NCI-H2171 treated with DMSO at 0.1 percent for 48 hours (cell line): ENCODE measurements at places on chromosomes 4 and X.

GRCh38 chr4:2798399-2799223, 5.7 kb downstream of the SH3BP2 start:
- no peak for DNase-seq

DNA sequence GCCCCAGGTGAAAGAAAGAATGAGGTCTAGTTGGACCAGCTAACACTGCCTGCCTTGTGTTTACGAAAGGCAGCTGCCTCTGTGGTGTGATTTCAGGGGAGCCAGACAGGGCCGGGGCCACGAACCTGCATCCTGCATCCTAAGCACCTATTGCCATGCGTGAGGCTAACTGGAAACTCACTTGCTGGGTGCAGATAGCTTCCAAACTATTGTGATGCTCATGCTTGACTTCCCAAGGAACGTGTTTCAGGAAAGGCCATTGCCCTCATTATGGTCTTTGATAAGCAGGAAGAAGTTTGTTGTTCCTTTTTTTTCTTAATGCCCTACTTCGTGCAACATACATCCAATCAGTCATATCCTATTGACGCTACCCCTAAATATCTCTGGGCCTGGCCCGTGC, 2.3 kb upstream of the IRF2 start:
- no peak for DNase-seq

DNA sequence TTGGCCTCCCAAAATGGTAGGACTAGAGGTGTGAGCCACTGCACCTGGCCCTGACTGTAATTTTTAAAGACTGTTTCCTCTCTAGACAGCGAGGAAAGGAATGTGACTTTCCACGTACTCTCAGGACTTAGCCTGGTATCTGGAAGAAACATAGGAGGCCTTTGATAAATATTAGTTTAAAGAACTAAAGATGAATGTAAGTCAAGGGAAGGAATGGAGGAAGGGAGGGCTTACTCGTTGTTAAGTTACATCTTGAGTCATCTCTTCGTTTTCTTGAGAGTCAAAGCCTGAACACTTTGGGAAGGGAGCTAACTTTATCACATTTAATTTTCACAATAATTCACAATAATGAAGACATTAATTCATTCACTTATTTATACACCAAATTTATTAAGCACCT, 7.2 kb upstream of the LNX1 start:
- no peak for DNase-seq

- no peak for DNase-seq
Observed at GRCh38 chr4:154529728-154530519, 20.3 kb downstream of the PLRG1 start.

- peak; percentile 2 for DNase-seq
Observed at GRCh38 chr4:11814758-11815157, 386.1 kb upstream of the HS3ST1 start.

- DNase-seq: no peak
Observed at GRCh38 chr4:121711263-121712000, 14.7 kb upstream of the ANXA5 start.

DNA sequence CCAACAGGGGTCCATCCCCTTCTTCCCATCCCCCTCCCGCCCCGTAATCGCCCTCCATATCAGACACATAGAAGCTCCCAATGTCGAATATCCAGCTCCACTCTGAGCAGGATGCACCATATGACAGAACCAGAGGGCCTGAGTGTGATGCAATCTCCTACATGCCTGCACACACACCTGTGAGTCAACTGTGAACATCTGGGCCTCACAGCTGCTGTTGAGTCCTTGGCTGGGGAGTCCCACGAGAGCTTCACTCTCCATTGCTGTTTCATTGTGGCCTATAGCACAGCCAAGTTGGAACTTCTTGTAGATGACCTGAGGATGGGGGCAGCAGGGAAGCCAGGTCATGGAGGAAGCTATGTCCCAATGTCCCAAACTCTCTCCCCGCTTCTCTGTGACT, 8.2 kb downstream of the SLC38A5 start:
- no peak for DNase-seq

DNA sequence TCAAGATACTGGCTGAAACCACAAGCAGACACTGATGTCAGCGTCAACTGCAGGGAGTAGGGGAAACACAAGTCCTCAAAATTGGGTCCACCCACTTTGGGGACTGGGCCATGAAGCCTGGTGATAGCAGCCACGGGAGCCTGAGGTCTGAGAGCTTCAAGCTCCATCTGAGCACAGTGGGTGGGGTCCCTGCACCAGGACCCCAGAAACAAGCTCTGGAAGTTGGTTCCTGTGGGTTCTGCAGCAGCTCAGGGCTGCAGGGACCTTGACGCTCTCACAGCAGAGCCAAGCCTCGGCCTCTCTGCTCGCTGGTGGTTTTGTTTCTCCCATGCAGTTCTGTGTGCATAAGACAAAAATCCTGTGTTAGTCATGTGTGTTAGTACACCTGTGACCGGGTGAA, 54.5 kb downstream of the CPLX1 start:
- DNase-seq: no peak

DNA sequence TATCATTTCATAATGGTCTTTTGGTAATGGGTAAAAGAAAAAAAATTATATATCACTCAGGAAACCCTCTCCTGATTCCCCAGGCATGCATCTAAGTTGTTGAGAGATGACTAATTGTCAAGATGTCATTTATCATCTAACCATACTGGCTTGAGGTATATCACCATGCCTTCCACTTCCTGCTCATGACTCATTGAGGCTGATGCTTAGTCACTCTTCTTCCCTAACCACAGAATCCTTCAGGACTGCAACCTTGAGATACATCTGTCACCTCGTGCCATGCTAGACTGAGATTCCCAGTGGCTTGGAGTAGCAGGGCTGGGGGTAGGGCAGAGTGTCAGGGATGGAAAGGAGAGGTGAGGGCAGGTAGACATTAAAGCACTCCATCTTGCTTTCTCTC, 782.5 kb upstream of the INTU start:
- DNase-seq: peak; percentile 10

- no peak for DNase-seq
Observed at GRCh38 chr4:77306496-77306895, 149.5 kb downstream of the CCNG2 start.

DNA sequence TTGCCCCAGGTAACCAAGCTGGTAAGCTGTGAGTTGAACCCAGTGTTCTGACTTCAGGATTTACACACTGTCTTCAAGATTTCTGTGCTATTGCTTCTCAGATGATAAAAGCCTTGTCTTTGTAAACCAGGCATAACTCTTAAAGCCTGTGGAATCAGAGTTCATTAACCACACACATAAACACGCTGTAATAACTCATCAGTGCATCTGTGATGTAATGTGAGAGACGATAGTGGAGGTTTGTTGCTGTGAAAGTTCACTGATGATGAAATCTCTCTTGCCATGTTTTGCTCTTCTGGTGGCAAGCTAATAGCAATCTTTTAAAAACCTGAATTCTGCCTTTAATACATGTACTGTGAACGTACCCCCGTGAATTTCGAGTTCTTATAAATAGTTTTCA, 41.5 kb downstream of the CLCN4 start:
- no peak for DNase-seq

DNA sequence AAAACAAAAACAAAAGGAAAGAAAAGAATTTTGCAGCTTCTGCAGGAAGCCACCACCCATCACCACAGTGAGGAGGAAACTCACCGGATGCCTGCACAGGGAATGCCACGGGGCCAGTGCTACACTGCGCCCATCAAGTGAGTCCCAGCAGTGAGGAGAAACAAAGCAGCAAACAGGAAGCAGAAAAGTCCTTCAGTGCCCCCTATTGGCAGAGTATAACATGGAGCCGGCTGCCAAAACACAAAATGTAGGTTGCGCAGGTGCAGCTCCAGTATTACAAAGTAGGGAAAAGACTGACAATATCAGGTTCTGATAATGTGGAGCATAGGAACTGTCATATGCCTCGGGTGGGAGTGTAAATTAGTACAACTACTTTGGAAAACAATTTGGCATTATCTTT, 23.3 kb upstream of the SCML2 start:
- peak; percentile 28 for DNase-seq

DNA sequence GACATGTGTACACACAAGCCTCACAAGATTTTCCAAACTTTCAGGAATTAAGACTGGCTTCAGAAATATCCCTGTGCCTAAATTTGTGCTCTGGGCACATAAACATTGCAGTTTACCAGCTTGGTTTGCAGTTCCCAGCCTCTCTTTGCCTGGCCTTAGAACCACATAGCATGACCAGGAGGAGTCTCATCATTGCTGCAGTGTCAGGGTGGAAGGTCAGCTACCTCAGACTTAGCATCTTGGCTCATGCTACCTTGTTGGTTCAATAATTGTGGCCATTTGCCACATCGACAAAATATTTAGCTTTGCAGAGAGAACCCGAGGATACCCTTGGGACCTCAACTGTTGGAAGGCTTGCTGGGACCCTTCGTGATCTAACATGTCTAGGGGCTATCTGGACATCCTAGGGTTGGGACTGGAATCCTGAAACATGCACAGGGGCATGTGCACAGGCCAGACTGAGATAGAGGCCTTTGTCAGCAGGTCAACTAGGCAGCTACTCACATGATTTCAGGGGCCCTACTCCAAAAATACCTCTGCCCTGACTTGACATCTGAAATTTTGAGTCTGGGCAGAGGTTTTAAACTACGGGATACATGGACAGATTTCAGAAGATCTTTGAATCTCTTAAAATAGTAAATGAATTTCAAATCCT, 8.0 kb upstream of the SUPT20HL2 start:
- no peak for DNase-seq

DNA sequence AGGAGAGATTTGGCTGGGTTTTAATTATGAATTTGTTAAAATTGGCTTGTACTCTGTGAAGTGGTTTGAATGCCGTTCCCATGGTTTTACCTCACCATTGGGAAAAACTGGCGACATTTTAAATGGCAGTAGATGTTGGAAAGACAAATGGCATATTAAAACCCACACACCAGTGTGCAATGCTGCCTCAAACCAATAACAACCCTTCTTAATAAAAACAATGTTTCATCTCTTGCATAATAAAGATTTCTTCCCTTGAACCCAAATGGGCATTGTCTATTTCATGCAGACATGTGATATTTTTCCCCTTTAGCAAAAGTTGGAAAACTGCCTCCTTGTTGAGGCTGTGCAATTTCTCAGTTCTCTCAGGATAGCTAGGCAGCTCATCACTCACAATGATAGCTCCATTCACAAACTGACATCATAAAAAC, 33.7 kb downstream of the GABRB1 start:
- no peak for DNase-seq

DNA sequence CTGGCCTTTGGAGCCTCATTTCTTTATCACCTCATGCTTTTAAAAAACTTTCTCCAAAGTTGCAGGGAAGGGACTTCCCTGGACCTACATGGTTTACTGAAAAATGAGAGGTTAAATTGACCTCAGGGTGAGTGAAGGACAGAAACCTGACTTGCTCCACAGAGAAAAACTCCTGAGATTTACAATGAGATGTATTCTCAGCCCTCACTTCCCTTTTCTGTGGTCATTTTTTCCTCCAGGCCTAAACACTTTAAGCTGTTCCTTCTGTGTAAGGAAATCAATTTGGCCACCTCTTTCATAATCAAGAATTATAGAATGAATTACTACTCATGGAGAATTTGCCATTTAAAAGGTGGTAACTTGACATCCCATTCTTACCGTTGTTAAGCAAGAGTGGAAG, 77.9 kb downstream of the HPGD start:
- no peak for DNase-seq

DNA sequence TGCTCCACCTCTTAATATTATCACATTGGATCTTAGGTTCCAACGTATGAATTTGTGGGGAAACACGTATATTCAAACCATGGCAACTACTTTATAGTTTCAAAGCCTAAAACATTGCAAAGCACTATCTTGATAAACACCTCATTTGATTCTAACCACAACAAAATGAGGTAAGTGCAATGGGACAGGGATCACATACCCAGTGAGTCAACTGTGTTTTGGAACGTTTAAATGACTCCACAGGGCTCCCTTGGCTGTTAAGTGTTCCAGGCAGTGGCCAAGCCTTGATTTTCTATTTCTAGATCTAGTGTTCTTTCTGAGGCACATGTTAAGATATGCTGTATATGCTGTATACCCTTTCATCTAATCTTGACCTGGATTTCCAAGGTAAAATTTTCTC, 54.5 kb upstream of the C1QTNF7 start:
- no peak for DNase-seq

- DNase-seq: peak; percentile 84
Observed at GRCh38 chr4:128454281-128454871, 166.8 kb upstream of the PGRMC2 start.

GRCh38 chr4:48483006-48483776, at the start of gene SLC10A4:
Gene SLC10A4, plus strand, starts transcription at chr4:48483343. Its CDS starts 219 bp downstream, at chr4:48483562.
- DNase-seq: no peak

- DNase-seq: no peak
Observed at GRCh38 chr4:32136081-32136787, 1416.1 kb downstream of the PCDH7 start.

GRCh38 chrX:152897222-152898131, at the start of gene ZNF185:
Gene ZNF185, plus strand, starts transcription at chrX:152898067. Its CDS starts 16,423 bp downstream, at chrX:152914490.
- DNase-seq: no peak

GRCh38 chr4:66178906-66179305, 508.6 kb upstream of the EPHA5 start:
- DNase-seq: no peak

DNA sequence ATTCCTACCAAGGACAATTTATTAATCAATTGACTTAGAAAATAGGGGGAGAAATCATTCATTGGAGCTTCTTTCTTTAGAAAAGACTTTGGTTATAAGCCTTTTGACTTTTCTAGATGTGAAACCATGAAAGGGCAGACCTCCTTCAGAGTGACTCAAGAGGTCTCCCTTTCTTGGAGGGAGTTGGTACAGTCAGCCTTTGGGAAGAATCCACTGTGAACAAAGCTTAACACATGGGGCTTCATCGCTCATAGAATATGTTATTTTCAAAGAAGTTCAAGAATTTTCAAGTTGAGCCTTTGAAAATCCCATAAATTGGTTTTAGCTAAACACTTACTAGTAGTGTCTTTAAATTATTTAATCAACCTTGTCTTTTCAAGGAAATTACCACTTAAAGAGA, 28.0 kb downstream of the RIPPLY1 start:
- DNase-seq: no peak

- no peak for DNase-seq
Observed at GRCh38 chr4:47647544-47647943, 162.5 kb downstream of the ATP10D start.
